ENCODE measurements at places on chromosomes 5 and 9.

DNA sequence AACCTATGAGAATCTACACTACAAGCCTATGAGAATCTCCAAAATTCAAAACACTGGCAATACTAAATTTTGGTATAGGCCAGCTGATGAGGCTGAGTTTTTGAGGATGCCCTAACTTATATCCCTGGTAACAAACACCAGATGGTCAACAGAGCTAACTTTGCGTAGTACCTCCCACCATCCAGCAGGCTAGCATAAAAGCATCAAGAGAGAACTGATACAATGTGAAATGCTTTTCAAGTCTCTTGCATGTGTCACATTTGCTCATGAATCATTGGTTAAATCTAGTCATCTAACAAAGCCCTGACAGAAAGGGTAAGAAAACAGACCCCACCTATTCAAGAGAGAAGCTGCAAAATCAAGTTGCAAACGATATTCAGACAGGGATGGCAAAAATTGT, 1609.7 kb upstream of the CDH9 start:
- no peak for DNase-seq

GRCh38 chr9:127055745-127056402, 66.6 kb downstream of the ANGPTL2 start:
- DNase-seq: no peak

DNA sequence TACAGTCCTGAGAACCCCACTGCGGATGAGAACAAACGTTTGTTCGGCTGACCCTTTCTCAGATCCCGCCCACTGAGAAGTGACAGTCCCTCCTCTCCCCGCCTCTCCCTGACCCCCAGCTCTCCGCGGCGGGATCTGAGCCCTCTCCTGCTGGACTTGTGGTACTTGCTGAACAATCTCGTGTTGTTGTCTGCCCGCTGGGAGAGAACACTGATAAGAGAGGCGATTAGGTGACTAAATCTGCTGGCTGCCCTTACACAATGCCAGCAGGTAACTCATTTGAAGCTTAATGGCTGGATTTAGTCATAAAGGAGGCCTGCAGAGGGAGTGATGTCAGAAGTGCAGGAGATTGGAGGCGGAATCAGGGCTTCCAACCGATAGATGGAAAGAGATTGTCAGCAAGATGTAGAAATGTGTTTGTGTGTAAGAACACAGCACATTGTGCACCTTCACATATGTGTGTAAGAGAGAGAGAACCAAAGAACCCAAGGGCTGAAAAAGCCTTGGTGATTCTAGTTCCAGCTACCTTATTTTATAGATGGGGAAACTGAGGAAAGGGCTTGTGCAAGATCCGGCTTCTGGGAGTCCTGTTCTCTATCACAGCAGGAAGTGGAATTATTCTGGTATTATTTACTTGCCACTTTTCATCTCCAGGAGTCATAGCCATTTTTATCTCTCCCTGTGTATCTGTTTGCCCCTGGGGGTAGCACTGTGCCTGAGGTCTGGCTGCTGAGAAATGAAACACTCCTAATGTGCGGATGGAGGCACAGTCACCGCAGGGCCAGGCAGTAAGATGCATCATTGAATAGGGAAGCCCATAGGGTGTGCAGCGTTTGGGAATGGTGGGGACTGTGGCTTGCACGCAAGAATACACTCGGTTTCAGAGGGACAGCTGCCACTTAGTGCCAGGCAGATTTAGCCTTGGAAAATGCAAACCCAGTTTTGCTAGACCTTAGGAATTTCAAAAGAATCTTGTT, 203.7 kb upstream of the MSX2 start:
- DNase-seq: no peak

DNA sequence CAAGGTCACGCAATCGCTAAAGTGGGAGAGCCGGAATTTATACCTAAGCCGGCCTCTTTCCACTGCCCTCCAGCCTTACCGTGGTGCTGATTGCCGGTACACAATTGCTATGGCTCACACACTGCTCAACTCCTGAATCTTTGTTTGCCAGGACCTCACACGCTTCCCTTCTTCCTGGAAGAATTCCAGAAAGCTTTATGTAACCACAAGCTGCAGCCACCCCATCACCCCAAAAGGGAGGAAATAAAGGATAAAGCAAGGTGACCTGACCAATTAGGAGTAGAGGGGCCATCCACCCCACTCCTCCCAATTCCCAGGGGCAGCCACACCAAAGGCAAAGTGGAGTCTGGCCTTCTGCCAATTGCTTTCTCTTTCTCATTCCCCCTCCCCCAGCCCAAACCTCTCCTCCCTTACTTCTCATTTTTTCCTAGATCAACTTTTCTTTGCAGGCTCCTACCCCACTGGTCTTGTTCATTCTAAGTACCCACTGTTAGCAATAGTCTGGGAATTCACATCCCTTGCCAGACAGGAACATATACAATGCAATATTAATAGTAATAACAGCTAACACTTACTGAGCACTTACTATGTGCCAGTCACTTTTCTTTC, 18.0 kb upstream of the CDC23 start:
- no peak for DNase-seq

GRCh38 chr5:6554812-6555211, 78.0 kb downstream of the NSUN2 start:
- no peak for DNase-seq

GRCh38 chr5:2759091-2759490, 7.6 kb upstream of the IRX2 start:
- DNase-seq: no peak

- no peak for DNase-seq
Measured at GRCh38 chr5:180950291-180950949, 38.2 kb upstream of the BTNL3 start.

DNA sequence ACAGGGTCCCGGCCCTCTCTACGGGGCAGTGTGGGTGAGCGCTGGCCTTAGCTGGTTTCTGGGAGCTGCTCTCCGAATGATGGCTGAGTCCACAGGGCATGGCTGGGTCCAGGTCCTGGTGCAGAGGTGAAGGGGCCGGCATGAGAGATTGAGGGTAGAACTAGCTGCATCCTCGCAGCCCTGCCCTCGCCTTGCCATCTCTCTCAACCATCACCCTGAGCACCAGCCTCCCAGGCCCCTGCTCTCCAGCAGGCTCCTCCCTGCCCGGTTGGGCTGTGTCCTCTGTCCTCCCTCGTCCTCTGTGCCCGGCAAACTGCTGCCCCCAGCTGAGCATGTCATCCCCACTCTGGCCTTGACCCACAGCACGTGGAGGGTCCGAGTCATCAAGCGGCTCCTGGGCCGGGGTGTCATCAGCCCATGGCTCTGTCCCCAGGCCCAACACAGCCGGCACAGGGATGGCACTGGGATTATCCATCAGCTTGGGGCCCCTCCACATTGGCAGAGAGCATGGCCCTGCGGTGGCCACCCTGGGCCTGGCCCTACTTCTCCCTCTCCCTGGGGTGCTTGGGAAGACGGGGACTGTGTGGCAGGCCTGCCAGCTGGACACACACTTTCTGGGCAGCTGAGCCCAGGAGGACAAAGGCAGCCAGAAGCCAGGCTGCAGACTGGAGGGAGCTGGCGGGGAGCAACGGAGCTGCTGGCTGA, 8.4 kb downstream of the FLT4 start:
- DNase-seq: no peak

- DNase-seq: no peak
Measured at GRCh38 chr5:3612591-3613042, 17.0 kb downstream of the IRX1 start.

DNA sequence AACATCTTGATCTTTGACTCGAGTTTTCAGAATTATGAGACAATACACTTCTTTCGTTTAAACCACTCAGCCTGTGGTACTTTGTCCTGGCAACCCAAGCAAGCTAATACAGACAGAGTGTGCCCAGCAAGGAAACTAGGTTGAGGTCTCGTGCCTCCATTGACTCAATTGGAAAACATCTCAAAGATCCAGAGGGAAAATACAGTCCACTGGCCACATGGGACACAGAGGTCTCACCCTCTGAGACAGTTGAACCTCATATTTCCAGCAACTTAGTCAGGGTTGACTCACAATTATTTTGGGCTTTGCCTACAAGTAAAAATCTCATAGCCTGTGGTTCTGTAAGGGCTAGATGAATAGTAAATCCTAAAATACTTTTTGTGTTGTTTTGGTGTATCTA, 631.5 kb downstream of the MTRR start:
- no peak for DNase-seq

GRCh38 chr9:126030716-126031115, 283.5 kb downstream of the PBX3 start:
- no peak for DNase-seq

- DNase-seq: no peak
Measured at GRCh38 chr5:179964015-179964414, 56.3 kb upstream of the TBC1D9B start.

GRCh38 chr5:165184183-165184582, 1678.8 kb downstream of the MAT2B start:
- no peak for DNase-seq

GRCh38 chr9:13607481-13608441, 328.3 kb upstream of the MPDZ start:
- DNase-seq: no peak

- no peak for DNase-seq
Measured at GRCh38 chr5:138903130-138903775, 28.1 kb upstream of the LRRTM2 start.

DNA sequence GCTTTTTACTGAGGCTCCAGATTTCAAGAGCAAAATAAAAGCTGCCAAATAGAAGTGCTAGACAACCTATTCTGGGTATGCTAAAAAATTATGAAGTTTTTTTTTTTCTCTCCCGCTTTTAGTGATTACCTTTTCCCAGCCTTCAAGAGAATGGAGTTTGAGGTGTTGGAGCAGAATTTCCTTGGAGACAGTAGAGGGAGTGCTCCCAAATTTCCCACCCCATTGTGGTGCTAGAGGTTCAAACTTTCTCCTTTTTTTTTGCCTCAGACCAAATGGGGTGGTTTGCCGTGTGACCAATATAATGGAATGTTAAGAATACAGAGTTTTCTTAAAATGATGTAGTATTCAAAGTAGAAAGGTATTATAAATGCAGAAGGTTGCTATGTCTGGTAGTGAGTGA, 244.2 kb upstream of the RIOK2 start:
- DNase-seq: no peak

DNA sequence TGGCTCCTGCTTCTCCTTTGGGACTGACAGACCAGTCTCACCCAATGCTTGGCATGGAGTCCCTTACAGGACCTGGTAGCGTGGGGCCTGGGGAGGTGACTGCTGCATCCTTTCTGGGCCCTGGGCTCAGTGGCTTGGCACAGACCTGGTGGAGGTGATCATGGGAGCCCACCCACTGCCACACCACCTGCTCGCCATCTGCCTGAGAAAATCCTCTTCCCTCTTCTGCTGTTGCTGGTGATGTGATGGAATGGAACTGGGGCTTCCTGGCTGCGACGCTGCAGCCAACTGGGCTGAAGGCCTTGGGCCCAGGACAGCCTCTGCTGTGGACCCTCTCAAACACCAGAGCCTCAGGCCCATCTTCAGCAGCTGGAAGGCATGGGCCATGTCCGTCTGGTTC, 122.5 kb upstream of the PANK3 start:
- no peak for DNase-seq

- DNase-seq: no peak
Measured at GRCh38 chr9:133677126-133678010, 41.2 kb downstream of the DBH start.

DNA sequence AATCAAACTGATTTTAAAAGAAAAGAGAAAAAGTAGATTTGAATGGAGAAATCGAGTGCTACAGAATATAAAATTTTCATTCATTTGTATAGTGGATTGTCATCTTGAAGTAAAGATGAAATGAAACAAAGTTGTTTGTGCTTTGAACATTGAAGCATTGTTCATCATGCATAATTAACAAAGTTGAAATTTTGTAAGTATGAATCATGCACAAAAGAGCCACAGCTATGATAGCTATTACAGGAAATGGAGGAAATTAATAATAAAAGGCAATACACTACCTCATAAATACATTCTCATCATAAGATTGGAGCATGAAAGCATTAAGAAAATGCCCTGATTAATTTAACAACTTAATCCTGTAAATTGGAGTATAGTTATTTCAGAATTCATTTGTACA, 153.4 kb upstream of the TLX3 start:
- no peak for DNase-seq

GRCh38 chr9:133374612-133375115, 1.2 kb downstream of the SURF4 start:
- no peak for DNase-seq

- DNase-seq: peak; percentile 79
Measured at GRCh38 chr9:128322404-128323211, at the start of the genes COQ4 and TRUB2. Gene COQ4, plus strand, starts transcription at chr9:128322839. Its CDS starts 20 bp downstream, at chr9:128322859. Gene TRUB2, minus strand, starts transcription at chr9:128322447. Its CDS starts 39 bp downstream, at chr9:128322408.

DNA sequence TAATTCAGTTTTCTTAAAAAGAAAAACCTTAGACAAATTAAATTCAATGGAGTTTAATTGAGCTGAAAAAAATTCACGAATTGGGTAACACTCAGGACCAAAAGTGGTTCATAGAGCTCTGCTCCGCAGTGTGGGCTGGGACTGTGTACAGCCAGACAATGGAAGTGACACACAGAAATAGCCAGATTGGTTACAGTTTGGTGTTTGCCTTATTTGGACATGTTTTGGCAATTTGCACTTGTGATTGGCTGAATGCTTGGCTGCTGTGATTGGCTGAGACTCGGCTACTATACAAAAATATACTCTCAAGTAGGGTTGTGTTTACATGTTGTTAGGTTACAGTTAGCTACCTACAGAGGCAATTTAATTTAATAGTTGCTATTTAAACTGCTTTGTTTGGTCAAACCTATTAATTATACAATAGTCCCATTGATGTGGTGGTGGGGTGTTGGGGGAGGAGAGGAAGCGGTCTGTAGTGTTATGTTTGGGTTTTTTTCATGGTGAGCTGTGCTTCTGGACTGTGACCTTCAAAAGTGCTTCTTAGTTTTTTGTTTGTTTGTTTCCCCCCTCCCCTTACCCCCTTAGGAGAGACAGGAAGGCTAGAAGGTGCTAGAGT, 95.2 kb downstream of the CNTLN start:
- no peak for DNase-seq

- DNase-seq: no peak
Measured at GRCh38 chr5:132688536-132689339, 14.9 kb downstream of the IL4 start.

- no peak for DNase-seq
Measured at GRCh38 chr9:108816037-108816436, 39.7 kb downstream of the ACTL7B start.

- DNase-seq: no peak
Measured at GRCh38 chr5:29005386-29005785, 1967.0 kb upstream of the CDH9 start.

GRCh38 chr9:91949946-91950664, at the start of gene ROR2:
Gene ROR2, minus strand, starts transcription at chr9:91950228.
- DNase-seq: no peak

- DNase-seq: no peak
Measured at GRCh38 chr5:153835891-153836515, 202.7 kb downstream of the FAM114A2 start.

Measured in NK-92 treated with Interleukin-12 subunit alpha and Interleukin-12 subunit beta, amount 100 ng/mL, for 24 hours (cell line).